NCI-H524 (cell line): ENCODE measurements at places on chromosomes 16 and 17.

DNA sequence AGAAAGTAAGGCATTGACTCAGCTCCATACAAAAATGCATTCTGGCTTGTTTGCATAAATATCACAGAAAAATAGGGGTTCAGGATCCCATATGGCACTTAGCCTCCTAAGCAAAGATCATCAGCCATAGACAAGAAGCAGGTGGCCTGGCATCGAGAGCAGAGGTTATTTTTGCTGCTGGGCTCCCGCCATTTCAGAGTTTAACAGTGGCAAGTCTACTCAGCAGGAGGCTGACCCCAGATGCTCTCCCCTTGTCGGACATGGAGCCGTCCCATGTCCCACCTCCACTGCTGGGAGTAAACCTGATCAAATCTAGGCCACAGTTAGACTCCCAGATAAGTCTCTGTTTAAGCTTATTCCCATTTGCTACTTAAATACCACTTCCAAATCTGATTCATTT lies 269.1 kb downstream of the FTO start:
- no peak for DNase-seq

- no peak for DNase-seq
Measured at GRCh38 chr17:6048486-6048885, 21.7 kb upstream of the WSCD1 start.

DNA sequence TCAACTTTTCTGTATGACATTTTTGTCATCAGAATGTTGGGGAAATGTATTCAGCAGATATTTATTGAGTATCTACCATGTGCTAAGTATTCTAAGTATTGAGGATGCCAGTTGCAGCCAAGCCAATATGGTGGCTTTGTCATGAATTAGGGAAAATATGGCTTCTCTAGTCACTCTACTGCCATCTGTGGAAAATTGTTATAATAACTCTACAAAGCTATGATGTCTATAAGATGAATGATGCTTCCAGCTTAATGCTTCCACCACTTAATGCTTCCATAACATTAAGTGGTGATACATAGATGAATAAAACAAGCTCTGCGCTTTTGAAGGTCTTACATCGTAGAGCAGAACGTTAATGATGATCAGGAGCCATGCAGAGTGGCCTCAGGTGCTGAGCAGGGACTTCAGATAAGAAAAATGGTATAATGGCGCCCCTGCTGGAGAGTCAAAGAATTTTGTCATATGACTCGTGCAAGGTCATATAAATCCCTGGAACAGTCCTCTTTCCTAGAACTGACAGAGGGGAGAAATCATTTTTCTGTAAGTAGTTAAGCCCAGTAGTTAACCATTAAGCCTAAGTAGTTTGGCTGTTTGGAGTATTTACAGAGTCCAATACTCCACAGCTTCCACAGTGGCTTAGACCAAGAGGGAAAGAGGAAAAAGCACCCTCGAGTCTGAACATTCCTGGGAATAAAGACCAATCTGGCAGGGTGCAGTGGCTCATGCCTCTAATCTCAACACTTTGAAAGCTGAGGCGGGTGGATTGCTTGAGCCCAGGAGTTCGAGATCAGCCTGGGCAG lies 2.7 kb upstream of the TMIGD1 start:
- peak; percentile 72 for DNase-seq

DNA sequence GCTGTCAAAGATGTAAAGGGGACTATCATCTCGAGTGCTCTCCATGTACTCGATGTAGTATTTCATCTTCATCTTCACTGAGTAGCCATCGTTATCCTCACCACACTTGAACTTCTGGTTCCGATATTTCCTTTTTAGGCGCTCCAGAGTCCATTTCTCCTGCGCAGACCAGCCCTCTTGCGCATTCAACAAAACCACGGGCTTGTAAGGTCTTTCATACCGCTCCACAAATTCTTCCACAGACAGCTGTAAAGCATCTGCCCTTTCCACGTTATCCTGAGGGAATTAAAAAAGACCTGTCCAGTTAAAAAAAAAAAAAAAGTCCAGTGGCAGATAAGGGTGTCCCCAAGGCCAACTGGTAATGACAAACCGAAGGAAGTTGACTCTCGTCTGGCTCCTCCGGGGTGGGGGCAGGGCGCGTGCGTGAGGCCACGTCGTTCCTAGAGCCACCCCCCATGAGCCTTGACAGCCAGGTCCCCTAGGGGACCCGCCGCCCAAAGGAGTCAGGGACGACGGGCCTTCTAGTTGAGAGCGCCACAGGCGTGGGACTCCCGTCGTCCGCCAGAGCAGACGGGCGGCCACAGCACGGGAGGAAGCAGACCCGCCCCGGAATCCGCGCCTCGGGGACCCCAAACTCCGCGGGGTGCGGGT lies 701 bp downstream of the JMJD6 start:
- peak; percentile 65 for DNase-seq

DNA sequence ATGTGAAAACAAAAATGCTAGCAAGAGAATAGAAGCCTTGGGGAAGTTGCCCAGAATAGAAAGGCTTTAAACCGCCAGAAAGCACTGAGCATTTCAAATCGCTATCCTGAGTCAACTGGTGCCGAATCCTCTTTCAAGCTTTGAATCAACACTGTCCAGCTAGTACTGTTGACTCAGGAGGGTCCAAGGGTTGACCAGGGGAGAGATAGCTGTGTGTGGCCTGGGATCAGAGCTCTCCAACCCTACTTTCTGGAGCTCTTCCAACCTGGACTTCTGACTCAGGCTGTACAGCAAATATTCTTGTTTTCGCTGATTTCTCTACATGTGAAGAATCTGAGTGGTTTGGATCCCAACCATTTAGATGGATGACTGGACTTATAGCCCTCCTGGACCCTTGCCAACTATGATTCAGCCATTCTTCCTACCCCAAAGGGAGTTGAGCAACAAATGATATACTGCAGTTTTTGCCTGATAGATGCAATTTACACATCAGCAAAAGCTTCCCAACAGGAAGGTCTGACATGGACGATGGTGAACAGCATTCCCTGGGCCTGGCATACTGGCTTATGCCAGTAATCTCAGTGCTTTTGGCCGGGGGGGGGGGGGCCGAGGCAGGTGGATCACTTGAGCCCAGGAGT lies 154.0 kb upstream of the SDK2 start:
- no peak for DNase-seq

DNA sequence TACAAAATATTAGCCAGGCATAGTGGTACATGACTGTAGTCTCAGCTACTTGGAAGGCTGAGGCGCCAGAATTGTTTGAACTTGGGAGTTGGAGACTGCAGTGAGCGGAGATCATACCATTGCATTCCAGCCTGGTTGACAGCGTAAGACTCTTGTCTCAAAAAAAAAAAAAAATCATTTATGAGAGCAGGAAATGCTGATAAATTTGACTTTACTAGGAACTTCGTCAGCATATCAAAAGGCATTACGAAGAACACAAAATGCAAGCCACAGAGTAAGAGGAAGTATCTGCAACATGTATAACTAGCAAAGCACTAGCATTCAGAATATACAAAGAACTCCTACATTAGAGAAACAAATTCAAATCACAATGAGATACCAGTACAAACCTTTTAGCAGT lies 279.3 kb downstream of the ZFHX3 start:
- DNase-seq = no peak
